ENCODE measurements at places on chromosomes 13 and 19. TPM values are rescaled to one million over a fixed set of nuclear protein-coding genes. Genes with fewer than 3 reads are reported as not detected.

KLK5 gene
- not detected for total RNA-seq

GET3 gene
- total RNA-seq: 46.4 TPM

CPT1C gene
- total RNA-seq: 2.1 TPM

SIGLEC8 gene
- total RNA-seq: not detected

CASP14 gene
- not detected for total RNA-seq

ZNF468 gene
- 23.8 TPM for total RNA-seq

RAB11B gene
- total RNA-seq: 98.8 TPM

ZNF723 gene
- not detected for total RNA-seq

APOC4 gene
- total RNA-seq: not detected

ARRDC2 gene
- 71.2 TPM for total RNA-seq

TUBB4A gene
- 11.6 TPM for total RNA-seq

KCNN4 gene
- total RNA-seq: 38.3 TPM

FAM216B gene
- not detected for total RNA-seq

RNASEH2B gene
- total RNA-seq: 101 TPM

TPTE2 gene
- total RNA-seq: not detected

NANOS3 gene
- not detected for total RNA-seq

ZNF780A gene
- total RNA-seq: 32.2 TPM

ISOC2 gene
- total RNA-seq: 16.8 TPM

Data from activated naive CD8-positive, alpha-beta T cell treated with anti-CD3 and anti-CD28 coated beads, Interleukin-2, amount 10 ng/mL, durations not matched to agents 7 days and 5 days (primary cell).